DMS53 (cell line): ENCODE measurements at places on chromosomes 12 and 14.
A peak's percentile ranks its signal among the peaks of the same experiment; 100 is the strongest.

DNA sequence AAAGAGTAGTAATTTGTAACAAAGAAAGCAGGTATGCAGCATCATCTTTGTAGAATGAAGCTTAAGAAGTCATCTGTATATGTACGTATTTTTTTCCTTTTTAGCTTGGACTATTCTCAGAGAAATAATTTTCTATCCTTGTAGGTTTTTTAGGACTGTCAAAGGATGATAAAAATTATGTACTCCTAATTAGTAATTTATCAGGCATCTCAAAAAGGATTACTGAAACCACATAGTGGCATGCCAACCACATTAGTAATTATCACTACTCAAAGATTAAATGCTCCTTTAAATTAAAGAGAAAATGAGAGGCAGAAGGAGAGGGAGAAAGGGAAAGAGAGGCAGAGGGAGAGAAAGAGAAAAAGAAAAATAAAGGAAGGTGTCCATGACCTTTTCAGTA lies 17.3 kb downstream of the TTC8 start:
- DNase-seq = no peak

- no peak for DNase-seq
Observed at GRCh38 chr14:52802597-52802996, 11.2 kb upstream of the GNPNAT1 start.

GRCh38 chr14:64253672-64254071 lies 40.5 kb downstream of the ESR2 start:
- DNase-seq = no peak

- no peak for DNase-seq
Observed at GRCh38 chr12:10241727-10242126, 29.1 kb downstream of the GABARAPL1 start.

- DNase-seq = no peak
Observed at GRCh38 chr12:54129028-54129903, 59.5 kb downstream of the SMUG1 start.

DNA sequence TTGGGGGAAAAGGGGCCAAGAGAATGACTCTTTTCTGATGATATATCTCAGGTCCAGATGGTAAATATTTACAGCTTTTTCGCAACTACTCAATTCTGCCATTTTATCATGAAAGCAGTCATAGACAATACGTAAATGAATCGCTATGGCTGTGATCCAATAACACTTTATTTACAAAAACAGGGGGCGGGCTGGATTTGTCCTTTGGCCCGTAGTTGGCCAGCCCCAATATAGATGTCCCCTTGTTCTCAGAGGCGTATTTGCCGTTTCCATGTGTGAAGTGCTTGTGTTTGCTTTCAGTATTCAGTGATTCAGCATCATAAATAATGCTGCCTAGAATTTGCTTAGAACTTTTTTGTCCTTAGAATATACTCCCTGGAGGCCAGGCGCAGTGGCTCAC lies 77.2 kb downstream of the CCDC92 start:
- DNase-seq = no peak

DNA sequence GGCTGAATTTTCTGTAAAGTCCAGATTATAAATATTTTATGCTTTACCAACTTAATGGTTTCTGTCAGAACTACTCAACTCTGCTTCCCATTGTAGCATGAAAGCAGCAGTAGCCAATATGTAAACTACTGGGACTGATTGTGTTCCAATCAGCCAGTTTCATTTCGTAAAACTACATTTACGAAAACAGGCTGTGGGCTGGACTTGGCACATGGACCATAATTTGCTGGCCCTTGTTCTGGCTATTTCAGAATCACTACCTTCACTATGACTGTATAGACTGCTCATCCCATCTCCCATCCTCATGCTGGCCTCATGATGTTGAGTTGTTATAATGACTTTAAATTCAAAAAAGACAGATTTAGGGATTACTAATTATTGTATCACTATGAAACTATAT lies 38.7 kb downstream of the FAR2 start:
- DNase-seq = no peak

GRCh38 chr14:36517242-36518030 lies 2.6 kb downstream of the NKX2-1 start:
- peak; percentile 57 for DNase-seq

GRCh38 chr14:87935081-87935828 lies 57.7 kb downstream of the GALC start:
- DNase-seq = no peak

DNA sequence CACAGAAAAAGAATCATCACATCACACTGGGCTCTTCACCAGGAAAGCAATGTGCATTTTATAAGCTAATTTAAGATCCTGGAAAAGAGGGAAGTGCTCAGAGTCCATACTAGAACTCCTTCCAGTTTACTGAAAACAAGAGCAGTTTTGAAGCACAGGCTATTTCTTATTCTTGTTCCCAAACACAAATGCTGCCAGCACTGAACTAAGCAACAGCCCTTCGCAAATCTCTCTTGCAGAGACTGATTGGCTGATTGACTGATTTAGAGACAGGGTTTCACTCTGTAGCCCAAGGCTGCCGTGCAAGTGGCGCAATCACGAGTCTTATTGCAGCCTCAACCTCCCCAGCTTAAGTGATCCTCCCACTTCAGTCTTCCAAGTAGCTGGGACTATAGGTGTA lies 44.8 kb downstream of the BCL2L14 start:
- DNase-seq = no peak

GRCh38 chr14:34496679-34497513 lies 34.9 kb upstream of the SPTSSA start:
- DNase-seq = peak; percentile 34

DNA sequence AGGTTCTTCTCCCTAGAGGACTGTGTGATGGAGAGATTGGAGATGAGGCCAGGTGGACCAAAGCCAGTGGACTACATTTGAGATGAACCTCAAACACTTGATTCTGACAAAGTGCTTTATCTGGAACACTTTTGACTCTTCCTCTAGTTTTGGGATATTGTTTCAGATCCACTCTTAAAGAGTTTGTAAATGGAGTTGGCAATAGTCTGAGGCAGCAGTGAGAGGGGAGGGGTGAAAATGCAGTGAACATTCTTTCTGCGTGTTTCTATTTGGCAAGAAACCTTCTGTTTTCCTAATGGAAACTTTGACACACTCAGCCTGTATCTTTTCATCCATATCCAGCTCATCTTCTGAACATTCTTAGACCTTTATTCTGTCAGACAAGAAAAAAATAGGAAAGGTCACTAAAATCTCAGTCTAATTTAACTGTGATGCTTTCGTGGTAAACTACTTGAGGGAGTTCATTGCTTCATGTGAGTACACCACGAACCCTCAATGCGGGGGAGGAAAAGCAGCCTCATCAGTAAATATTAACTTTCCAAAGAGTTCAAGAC lies 57.4 kb upstream of the KCNJ8 start:
- no peak for DNase-seq

DNA sequence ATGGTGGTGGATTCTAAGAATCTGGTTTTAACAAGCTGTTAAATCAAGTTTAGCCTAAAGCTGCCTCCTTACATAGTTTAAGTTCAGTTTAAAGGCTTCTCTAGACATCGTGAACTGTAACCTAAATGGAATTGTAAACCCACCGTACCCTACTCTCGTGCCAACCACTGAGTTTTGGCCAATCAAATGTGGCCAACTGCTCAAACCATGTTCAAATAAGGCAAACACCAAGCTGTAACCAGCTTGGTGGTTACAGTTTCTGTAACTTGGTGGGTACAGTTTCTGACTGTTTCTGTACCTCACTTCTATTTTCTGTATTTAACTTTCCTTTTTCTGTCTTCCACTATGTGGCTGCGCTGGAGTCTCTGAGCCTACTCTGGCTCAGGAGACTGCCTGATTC lies 131.9 kb upstream of the DDHD1 start:
- DNase-seq = no peak

DNA sequence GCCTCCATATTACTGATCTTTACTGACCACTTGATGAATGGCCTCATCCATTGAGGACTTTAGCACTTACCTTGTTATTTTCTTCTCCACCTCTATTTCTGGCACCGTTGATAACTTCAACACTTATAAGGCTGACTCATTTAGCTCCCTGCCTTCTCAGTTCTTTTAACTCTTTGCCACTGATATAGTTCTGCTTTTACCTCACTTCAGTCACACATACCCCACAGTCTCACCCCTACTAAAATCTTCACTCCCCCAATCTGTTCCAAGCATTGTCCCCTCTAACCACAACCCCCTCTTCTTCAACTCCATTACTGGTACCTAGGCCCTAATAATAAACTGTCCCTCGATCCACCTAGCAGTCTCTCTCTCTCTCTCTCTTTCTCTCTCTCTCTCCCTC lies 141.0 kb downstream of the PAH start:
- no peak for DNase-seq

DNA sequence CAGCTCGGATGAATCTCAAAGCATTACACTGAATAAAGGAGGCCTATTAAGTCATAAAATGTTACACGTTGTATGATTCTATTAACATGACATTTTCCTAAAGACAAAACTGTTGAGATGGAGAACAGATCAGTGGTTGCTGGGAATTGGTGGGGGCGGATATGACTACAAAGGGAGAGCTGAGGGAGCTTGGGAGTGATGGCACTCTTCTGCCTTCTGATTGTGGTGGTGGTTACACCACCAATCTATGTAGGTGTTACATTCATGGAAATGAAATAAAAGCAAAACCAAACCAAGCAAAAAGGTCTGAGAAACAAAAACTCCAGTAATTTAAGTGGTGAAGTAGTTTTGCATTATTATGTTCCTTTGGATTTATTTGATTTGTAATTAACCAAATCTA lies 16.4 kb upstream of the EVL start:
- no peak for DNase-seq

- no peak for DNase-seq
Observed at GRCh38 chr12:18375583-18375982, 114.3 kb downstream of the PIK3C2G start.

GRCh38 chr12:54352891-54353874 lies 11.1 kb downstream of the GPR84 start:
- peak; percentile 87 for DNase-seq

GRCh38 chr12:23626791-23627190 lies 322.7 kb downstream of the SOX5 start:
- no peak for DNase-seq

- peak; percentile 72 for DNase-seq
Observed at GRCh38 chr14:57390806-57391516, 575 bp downstream of the NAA30 start.

- peak; percentile 75 for DNase-seq
Observed at GRCh38 chr12:132601171-132601883, 9.1 kb downstream of the LRCOL1 start.

DNA sequence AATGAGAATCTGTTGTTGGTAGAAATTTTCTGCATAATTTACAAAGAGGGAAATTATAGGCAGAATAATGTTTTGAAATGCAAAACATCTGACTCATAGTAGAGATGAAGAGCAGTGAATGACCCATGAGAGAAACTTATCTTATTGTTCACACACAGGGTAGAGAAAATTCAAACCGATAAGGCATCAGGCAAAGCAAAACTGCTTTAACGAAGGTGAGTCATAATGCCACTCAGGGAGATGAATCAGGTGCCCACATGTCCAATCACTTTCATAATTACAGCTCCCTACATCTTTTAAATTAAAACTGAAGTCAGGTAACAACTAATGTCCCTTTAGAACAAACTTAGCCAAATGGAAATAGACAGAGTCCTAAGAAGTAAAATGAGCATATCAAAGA lies 265.6 kb upstream of the GARIN6 start:
- DNase-seq = no peak

DNA sequence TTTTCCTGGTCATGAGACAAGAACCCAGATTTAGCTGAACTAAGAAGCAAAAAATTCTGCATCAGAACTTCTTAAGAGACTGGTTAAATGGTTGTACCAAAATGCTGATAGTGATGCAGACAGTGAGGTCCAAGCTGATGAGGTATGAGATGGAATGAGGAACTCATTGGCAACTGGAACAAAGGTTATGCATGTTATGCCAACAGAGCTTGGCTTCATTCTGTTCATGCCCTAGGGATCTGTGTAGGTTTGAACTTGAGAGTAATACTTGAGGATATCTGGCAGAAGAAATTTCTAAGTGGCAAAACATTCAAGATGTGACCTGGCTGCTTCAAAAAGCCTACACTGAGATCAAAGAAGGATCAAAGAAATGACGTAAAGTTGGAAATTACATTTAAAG lies 398.0 kb downstream of the FSCB start:
- DNase-seq = no peak

GRCh38 chr12:131850856-131851559 lies 22.8 kb downstream of the MMP17 start:
- peak; percentile 91 for DNase-seq

GRCh38 chr14:69522026-69522425 lies 37.5 kb downstream of the PLEKHD1 start:
- DNase-seq = no peak

GRCh38 chr14:36176524-36176923 lies at the start of gene PTCSC3:
PTCSC3 (minus strand) TSS chr14:36176722.
- no peak for DNase-seq

GRCh38 chr14:102215071-102215470 lies 75.4 kb downstream of the WDR20 start:
- DNase-seq = peak; percentile 76

DNA sequence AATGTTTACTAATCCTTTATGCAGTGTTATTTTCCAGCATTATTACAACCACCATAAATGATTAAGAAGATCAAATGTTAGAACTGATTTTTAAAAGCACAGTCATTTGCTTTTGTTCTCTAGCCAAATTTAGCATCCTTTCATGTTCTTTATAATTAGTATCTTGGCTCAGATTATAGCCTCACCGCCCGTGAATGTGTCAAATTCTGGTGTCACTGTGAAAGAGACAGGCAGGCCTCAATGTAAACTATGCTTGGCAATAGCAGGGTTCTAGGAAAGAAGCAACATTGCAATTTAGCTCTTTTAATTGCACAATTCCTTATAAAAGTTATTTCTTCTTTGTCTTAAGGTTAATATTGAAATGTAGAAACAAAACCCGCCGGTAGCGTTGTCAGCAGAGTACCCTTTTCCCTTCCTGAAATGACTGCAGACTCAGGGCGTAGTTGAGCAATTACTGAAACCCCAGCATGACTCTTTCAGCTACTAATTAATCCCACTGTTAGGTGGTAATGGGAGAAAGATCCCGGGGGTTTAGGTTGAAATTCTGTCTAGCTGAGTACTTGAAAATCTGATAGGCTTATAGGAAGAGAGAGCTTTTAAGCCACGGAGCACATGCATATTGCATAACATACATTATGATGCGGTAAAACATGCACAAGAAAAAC lies 1600.5 kb upstream of the SEL1L start:
- no peak for DNase-seq

- peak; percentile 44 for DNase-seq
Observed at GRCh38 chr12:88577537-88577936, 2.7 kb downstream of the KITLG start.
